T-helper 17 cell (primary cell): ENCODE measurements at places on chromosomes 2 and 18.

GRCh38 chr2:224591220-224591619, 6.1 kb upstream of the CUL3 start:
- no peaks in the 10 kb centered on the region for H3K36me3 ChIP-seq
- H3K4me1 ChIP-seq = peaks cover 3% of the 10 kb centered on the region
- no peak overlapping the region for H3K27ac ChIP-seq

DNA sequence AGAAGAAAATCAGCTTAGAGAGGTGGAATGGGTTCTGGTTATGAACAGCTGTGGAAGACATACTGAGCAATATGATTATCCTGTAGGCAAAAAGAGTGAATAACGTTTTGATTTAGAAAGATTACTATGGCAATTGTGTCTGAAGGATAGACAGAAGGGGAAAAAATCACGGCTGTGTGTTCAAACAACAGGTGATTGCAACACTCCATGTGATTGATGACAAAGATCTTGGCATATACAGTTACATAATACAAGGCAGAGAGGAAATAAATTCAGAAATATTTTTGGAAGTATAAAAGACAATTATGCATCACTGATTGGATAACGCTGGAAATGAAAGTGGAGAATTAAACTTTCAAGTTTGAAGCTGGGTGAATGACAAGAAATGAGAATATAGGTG, 58.5 kb upstream of the KCNJ3 start:
- no peak overlapping the region for H3K4me3 ChIP-seq
- no peak overlapping the region for H3K27ac ChIP-seq
- no peaks in the 10 kb centered on the region for H3K36me3 ChIP-seq
- DNase-seq = no peak
- H3K27me3 ChIP-seq = no peaks in the 10 kb centered on the region

- DNase-seq = no peak
- H3K4me1 ChIP-seq = no peaks in the 10 kb centered on the region
- no peaks in the 10 kb centered on the region for H3K36me3 ChIP-seq
- no peak overlapping the region for H3K4me3 ChIP-seq
These were observed 274.7 kb upstream of the HNMT start for GRCh38 chr2:137689549-137689948.

DNA sequence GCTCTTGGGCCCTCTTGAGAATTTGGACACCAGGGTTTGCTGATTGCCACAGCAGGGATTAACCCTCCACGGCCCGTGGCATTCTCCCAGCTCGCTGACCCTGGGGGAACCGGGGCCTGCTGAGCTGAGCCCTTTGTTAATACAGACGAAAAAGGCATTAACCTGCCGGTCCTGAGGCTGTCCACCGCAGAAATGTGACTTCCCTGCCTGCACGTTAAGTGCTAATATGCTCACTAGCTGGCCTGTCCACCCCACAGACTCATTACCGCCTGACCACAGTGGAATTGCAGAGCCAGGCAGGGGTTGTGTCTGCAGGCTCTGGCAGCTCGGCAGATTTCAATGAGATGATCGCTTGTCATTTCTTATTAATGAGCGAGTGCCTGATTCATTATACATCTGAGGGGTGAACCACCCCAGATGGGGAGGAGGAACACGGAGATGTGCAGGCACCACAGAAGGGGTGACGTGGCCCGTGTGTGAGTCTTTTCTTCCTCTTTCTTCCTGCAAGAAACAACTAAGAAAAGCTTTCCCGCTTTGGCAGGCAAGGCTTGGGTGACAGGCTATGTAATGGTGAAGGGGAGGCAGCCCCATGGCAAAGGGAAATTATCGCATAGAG, 126.0 kb downstream of the GLI2 start:
- no peaks in the 10 kb centered on the region for H3K36me3 ChIP-seq
- peaks cover 19% of the 10 kb centered on the region for H3K27me3 ChIP-seq
- no peak for DNase-seq
- H3K4me1 ChIP-seq = no peaks in the 10 kb centered on the region

- no peak overlapping the region for H3K27ac ChIP-seq
- no peak for DNase-seq
These were observed 110.7 kb downstream of the TRIM43 start for GRCh38 chr2:95702471-95702870.

DNA sequence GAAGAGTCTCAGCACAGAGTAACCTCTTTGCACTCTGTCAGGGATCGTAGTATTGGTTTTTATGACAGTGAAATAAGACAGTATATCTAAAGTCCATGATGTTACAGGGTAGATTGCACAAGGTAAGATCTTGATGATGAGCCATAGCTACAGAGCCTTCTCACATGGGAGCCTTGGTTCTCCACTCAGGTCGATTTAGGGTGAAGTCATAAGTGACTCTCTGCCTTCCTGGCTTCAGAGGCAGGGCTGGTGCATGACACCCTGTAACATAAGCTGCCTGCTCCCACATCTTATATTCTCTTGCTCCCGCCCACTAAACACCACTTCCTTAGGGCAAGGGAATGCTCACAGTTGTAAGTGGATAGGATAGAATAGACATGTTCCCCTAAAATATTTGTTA, 13.3 kb downstream of the DAPL1 start:
- no peak overlapping the region for H3K27ac ChIP-seq
- H3K4me3 ChIP-seq = no peak overlapping the region
- H3K36me3 ChIP-seq = no peaks in the 10 kb centered on the region
- DNase-seq = no peak

GRCh38 chr2:240137596-240138253, 1.6 kb upstream of the COPS9 start:
- H3K27me3 ChIP-seq = peaks cover 10% of the 10 kb centered on the region
- H3K36me3 ChIP-seq = no peaks in the 10 kb centered on the region
- DNase-seq = no peak
- peak overlapping the region; percentile 88 for H3K27ac ChIP-seq
- peaks cover 28% of the 10 kb centered on the region for H3K4me1 ChIP-seq

DNA sequence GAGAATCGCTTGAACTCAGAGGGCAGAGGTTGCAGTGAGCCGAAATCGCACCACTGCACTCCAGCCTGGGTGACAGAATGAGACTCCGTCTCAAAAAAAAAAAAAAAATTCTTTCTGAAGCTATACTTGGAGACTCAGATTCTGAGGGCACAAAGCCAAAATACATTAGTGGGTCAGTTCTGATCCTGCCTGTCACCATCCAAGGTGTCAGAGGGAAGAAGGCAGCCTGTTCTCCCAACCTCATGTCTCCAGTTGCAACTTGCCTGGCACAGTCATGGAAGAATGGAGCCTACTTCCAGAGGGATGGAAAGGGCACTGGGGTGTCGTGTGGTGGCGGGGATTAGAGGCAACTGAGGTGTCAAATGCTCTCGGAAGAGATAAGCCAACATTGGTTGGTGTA, 104.8 kb upstream of the GATA6 start:
- H3K36me3 ChIP-seq = no peaks in the 10 kb centered on the region
- H3K27me3 ChIP-seq = peaks cover 7% of the 10 kb centered on the region
- H3K4me3 ChIP-seq = no peak overlapping the region
- no peak for DNase-seq

DNA sequence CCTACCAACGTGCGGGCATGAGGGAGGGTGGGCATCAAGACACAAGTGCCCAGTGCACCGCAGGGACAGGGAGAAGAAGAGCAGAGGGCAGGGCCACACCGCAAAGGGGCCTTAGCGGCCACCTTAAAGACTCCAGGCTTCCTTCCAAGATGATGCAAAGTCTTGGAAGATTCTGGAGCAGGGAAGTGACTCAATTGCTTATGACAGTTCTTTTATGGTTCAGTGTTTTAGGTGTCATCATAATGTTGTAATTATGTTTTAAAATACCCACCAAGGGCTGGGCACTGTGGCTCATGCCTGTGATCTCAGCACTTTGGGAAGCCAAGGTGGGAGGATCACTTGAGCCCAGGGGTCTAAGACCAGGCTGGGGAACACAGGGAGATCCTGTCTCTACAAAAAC, 44.5 kb upstream of the SEMA4C start:
- H3K27me3 ChIP-seq = no peaks in the 10 kb centered on the region
- peak overlapping the region; percentile 91 for H3K4me3 ChIP-seq
- H3K27ac ChIP-seq = peak overlapping the region; percentile 94
- H3K4me1 ChIP-seq = peaks cover 45% of the 10 kb centered on the region

- H3K27ac ChIP-seq = peak overlapping the region; percentile 96
- H3K36me3 ChIP-seq = peaks cover 4% of the 10 kb centered on the region
- H3K27me3 ChIP-seq = no peaks in the 10 kb centered on the region
- H3K4me3 ChIP-seq = peak overlapping the region; percentile 94
- DNase-seq = no peak
These were observed 2.0 kb upstream of the CAPN10 start for GRCh38 chr2:240584486-240585031.
